Kidney glomerular epithelial cell (primary cell): ENCODE measurements at places on chromosomes 5 and 9.

DNA sequence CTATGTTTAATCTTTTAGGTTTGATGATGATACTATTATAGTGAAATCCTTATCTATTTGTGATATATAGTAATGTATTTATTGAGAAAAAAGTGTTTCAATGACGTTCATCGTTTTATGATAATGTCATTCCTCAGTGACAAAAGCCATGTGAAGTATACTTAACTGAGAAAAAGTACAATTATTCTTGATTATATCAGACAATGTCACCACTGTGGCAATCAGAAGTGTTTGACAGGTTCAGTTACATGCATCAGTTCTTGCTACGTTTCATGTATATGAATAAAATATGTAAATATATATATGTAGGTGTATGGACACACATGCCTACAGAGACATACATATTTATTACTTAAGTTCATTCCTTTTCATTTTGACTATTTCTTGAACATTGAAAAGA is 341.5 kb upstream of the CDH10 start:
- no peak for DNase-seq

- no peak for DNase-seq
Measured at GRCh38 chr5:35309365-35310130, 79.3 kb upstream of the PRLR start.

GRCh38 chr9:21747175-21747574 is 55.3 kb upstream of the MTAP start:
- DNase-seq: no peak

DNA sequence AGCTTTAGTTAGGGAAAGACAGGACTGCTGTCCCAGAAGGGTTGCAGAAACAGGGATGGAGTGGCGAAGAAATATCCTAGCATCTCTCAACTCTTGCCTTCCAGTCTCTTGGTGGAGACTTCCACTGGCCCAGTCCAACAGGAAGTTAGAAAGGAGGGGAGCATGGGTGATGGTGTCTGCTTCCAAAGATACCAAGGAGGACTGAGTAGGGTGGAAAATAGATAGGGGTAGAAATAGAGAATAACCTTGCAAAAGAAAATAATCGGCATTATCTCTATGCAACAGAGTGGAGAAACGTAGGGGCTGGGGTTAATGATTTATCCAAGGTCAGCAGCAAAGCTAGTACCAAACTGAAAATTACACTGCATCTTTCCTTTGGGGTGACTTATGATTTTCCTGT is 242.3 kb downstream of the PSAT1 start:
- no peak for DNase-seq

DNA sequence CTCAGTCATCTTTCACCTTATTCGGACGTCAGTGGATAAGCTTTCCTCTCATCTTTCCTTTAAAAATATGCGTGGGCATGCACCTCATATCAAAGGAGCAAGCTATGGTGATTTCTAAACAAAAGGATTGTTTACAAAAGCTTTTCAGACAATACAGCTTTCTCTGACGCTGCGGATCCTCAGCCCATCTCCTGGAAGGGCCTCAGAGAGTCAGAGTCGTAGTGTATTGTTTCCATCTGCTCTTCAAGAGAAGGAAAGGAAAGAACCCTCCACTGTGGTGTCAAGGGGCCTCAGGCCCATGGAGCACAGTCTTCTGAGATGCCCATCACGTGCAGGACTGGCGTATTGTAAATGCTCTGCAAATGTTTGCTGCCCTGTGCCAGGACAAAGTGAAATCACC is 163.4 kb upstream of the MAP1B start:
- no peak for DNase-seq
